GM18507 (cell line): ENCODE measurements at places on chromosomes 1 and 21.

- DNase-seq, result no peak
Measured at GRCh38 chr1:172328266-172328665, 92.2 kb upstream of the C1orf105 start.

- DNase-seq, result no peak
Measured at GRCh38 chr21:42158846-42159245, 60.1 kb upstream of the ABCG1 start.

- no peak for DNase-seq
Measured at GRCh38 chr1:1806890-1807289, 28.6 kb upstream of the NADK start.

GRCh38 chr1:6984536-6984935 is 199.3 kb downstream of the CAMTA1 start:
- no peak for DNase-seq

- DNase-seq, result no peak
Measured at GRCh38 chr1:221157026-221157761, 278.0 kb downstream of the HLX start.

DNA sequence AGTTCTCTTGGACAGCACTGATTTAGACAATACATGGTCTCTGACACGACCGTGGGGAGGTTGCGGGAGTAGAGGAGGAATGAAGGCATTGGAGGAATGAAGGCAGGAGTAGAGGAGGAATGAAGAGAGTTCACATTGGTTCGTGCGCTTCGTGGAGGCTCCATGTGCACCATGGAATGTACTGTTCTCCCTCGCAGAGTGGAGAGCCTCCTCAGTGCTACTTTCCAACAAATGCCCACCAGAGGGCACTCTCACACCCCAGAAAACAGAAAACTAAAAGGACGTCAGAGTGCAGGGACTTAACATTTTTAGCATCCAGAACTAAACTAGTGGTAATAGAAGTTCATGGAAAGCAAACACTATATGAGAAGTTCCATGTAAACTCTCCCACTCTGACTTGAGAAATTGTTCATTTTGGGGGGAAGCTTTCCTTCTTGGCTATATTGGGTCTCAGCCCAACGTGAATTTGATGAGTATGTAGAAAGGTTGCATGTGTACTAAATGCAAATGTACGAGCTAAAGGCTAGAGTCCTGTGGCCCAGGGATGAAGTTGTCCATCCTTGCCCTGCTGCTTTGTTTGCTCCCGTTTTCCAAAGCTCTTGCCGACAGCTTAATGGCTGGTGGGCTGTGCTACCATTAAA is 211.6 kb downstream of the LMX1A start:
- DNase-seq, result no peak

- DNase-seq, result no peak
Measured at GRCh38 chr1:228148935-228149405, 760 bp upstream of the GJC2 start.

DNA sequence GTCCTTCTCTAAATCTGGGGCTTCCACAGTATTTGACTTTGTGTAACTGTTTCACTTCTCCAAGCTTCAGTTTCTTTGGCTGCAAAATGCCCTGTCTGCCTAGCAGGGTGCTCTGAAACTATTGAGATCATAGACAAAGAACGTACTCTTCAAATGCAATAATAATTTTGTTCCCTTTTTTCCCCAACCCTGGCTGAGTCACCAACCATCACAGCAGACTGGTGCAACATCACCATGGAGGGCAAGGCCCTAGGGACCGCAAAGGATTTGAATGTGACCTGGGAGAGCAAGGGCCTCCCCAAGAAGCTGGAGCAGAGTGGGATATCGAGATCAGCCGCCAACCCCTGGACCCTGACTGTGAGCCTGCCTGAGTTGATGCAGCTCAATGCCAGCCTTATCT is 115.0 kb downstream of the FCRL5 start:
- DNase-seq, result no peak

GRCh38 chr1:156286061-156286460 is 1.9 kb downstream of the TMEM79 start:
- DNase-seq, result no peak
